Uterus (tissue), 4 donors: ENCODE measurements at places on chromosomes 1 and 21.

- no peak for DNase-seq
Observed at GRCh38 chr1:88877911-88878310, 13.5 kb downstream of the GTF2B start.

DNA sequence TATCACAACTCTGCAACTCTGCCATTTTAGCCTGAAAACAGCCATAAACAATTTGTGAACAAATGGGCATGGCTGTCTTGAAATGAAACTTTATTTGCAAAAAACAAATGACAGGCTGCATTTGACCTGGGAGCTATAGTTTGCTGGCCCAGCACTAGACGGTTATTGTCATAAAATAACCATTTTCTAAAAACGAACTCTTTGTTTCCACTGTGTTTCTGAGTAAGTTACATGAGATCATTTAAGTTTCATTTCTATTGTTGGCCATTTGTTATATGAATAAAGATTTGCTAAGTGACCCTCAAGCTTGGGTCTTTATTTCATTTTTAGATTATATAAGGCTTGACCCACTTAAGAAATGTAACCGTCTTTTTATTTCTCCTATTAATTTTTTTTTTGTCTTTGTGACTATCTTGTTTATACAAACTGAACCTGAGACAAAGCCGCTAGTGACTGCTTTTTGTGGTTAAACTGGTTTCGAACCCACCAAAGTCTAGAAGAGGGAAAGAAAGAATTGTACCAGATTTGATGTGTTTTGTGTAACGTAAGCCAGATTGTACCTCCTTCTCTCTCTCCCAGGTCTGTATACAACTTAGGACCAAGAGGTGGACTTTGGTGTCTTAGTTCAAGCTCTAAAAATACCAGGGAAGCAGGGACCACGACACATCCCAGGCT, 12.9 kb upstream of the KCNJ15 start:
- no peak for DNase-seq

DNA sequence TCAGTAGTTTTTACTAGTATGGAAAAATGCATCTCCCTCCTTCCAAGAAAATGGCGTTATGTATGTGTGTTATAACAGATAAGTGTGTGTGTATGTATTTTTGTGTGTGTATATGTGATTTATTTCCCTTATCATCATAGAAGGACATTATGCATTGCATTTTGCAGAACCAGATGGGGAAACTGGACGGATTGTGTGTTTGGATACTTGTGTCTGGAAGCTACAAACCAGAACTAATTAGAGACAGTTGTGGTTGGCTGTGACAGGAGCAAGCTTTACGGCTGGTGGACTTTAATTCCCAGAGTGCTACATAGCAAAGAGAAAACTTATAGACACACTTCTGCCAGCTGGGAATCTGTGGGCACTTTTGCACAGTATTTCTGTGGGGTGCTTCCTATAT, 162.5 kb downstream of the RWDD3 start:
- no peak for DNase-seq

GRCh38 chr1:56180520-56181190, 398.7 kb downstream of the PLPP3 start:
- DNase-seq = no peak

DNA sequence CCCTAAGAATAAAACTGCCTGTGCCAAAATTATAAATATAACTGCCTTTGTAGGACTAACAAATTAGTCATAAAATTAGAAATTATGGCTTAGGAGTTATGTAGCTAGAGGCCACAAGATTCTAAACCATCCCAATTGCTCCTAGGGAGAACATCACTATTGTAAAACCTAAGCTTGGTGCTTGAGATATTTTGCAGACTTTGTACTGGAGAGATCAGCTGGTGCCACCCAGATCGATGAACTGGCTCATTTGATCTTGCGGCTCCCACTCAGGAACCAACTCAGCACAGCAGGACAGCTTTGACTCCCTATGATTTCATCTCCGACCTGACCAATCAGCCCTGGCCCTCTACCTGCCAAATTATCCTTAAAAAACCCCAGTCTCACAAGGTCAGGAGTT, 30.6 kb downstream of the HHAT start:
- no peak for DNase-seq

DNA sequence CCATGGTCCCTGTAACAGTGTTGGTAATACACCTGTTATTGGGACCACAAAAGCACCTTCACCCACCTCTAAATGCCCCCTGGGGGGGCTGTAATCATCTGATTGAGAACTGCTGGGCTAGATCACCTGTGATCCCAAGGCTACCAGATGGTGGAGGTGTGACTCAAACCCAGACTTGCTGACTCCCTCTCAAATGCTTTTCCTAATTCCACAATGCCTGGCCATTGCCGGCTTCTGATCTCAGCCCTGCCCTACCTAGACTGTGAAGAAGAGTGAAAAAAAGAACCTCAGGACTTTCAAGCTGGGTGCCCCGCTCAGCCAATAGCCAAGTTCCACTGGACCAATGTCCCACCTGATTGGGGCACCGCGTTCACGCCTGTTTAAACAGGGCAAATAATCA, 9.6 kb downstream of the TMEM9 start:
- no peak for DNase-seq

DNA sequence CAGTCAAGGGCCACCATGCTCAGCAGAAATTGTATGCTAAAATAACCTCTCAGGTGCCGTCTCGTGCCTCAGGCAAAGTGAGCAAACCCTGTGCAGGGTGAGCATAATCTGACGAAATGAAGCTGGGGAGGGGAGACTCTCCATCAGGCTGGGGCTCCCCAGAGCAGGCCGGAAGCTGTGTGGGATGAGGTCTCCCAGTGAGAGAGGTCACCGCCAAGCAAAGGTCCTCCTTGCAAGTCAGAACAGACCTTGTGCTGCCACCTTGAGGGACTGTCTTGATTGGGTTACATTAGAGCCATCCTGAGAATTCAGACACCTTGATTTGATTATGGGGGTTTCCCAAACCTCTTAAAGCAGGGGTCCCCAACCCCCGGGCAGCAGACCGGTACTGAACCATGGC, 64.2 kb downstream of the ZNF684 start:
- DNase-seq = no peak

- no peak for DNase-seq
Observed at GRCh38 chr1:168783458-168784210, 54.6 kb upstream of the DPT start.

DNA sequence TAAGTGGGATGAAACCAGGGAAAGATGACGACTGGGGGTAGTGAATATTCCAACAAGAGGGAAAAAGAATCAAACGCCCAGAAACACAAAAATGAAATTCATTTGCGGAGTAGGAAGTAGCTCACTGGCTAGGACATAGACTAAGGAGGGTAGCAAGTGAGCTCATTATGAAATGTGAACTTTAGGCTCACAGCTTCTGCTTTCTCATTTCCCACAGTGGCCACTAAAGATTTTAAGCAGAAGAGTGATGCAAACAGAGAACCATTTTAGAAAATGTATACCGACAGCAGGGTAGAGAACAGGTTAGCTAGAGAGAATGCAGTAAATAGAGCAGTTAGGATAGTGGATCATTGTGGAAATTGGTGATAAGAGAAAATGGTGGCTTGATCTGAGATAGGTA, 3.5 kb downstream of the CD48 start:
- DNase-seq = no peak

DNA sequence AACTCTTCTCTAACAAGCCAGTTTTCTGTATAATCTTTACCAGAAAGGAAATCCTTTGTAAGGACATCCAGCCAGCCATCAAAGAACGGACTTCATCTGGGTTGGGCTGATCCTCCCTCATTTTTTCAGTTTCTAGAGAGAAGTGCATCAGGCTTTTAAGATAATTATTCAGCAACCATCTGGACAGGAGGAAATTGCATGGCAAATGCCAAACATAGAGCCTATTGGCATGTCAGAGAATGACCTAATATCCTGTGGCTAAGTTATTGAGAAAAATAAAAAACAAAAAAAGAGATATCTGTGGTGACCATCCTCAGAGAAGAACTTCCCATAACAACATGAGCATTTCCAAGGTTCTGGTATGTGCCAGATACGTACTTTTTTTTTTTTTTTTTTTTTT, 74.9 kb upstream of the BEND5 start:
- DNase-seq = no peak

DNA sequence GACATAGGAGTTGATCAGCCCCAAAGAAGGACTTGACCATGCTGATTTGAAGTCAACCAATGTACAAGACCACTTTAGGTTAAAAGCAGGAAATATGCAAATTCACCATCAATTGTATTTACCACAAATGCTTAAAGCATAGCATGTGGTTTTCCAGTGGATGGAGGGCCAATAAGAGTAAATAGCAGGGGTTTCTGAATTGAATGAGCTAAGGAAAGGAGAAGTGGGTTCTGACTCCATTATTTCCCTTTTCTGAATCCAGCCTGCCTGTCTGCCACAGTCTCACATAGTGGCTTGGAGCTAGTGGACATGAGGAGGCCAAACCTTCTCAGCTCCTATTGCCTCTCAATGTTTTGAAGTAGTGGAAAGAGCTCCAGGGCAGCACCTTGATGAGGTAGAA, 7.2 kb upstream of the TNFSF18 start:
- DNase-seq = no peak

- no peak for DNase-seq
Observed at GRCh38 chr1:220315070-220315839, 43.0 kb upstream of the RAB3GAP2 start.

GRCh38 chr1:229440851-229441537, 7.1 kb upstream of the ACTA1 start:
- no peak for DNase-seq

GRCh38 chr1:15070145-15070748, 83.3 kb upstream of the TMEM51 start:
- DNase-seq = no peak

GRCh38 chr1:230091473-230092231, 24.6 kb downstream of the GALNT2 start:
- peak; percentile 3 for DNase-seq

GRCh38 chr1:152220166-152221163, 3.5 kb downstream of the HRNR start:
- DNase-seq = no peak

DNA sequence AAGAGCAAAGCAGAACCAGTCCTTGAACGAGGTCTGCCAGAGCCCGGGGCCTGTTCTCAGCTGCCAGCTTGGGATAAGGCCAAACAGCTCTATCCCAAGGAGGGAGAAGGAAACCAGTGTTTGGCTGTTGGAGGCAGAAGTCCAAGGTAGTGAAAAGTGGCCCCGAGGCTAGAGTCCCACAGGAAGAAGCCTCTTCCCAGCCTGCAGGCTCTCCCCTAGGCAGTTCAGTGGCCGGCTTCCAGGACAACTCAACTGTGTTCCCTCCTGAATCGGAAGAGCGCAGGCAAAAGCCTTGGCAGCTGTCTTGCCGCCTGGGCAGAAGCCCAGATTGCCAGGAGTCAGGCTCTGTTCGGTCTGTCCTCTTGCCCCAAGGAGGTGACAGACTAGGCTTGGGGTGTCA, 19.3 kb downstream of the QSOX1 start:
- peak; percentile 70 for DNase-seq

GRCh38 chr1:9201401-9202239, 33.0 kb upstream of the H6PD start:
- DNase-seq = peak; percentile 57

GRCh38 chr1:116258668-116259419, 114.2 kb upstream of the ATP1A1 start:
- no peak for DNase-seq

DNA sequence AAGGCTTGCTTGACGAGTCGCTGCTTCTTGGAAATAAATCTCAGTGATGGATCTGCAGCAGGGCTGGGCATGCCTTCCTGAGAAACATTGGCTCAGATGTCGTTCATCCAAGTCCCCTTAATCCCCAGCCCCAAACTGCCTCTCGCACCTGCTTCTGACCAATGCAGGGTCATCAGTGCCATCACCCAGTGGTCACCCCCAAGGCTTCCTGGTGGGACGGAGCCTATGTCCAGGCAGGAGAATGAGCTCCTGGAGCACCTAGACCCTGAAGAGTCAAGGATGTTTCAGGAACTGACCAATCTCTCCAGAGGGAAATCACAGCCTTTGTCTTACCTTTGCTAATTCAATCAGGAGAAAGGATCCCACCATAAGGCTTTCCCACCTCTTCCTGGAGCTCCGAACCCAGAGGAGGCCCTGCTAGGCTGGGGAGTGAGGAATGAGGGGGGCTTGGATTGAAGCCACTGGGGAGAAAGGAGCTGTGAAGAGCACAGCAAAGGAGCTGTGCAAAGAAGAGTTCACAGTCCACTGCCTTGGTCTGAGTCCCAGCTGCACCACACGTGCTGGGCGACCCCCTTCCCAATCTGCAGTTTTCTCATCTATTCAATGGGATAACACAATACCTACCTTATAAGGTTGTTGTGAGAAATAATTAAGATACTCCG, 416.1 kb downstream of the NPHP4 start:
- DNase-seq = no peak

DNA sequence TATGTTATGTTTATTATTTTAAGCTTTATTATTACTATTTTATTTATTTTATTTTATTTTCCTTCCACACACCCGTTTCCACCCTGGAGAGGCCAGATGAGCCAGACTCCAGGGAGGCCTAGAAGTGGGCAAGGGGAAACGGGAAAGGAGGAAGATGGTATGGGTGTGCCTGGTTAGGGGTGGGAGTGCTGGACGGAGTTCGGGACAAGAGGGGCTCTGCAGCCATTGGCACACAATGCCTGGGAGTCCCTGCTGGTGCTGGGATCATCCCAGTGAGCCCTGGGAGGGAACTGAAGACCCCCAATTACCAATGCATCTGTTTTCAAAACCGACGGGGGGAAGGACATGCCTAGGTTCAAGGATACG, 468 bp upstream of the MX1 start:
- DNase-seq = no peak

GRCh38 chr1:204002614-204003013, 70.3 kb upstream of the SOX13 start:
- DNase-seq = no peak

DNA sequence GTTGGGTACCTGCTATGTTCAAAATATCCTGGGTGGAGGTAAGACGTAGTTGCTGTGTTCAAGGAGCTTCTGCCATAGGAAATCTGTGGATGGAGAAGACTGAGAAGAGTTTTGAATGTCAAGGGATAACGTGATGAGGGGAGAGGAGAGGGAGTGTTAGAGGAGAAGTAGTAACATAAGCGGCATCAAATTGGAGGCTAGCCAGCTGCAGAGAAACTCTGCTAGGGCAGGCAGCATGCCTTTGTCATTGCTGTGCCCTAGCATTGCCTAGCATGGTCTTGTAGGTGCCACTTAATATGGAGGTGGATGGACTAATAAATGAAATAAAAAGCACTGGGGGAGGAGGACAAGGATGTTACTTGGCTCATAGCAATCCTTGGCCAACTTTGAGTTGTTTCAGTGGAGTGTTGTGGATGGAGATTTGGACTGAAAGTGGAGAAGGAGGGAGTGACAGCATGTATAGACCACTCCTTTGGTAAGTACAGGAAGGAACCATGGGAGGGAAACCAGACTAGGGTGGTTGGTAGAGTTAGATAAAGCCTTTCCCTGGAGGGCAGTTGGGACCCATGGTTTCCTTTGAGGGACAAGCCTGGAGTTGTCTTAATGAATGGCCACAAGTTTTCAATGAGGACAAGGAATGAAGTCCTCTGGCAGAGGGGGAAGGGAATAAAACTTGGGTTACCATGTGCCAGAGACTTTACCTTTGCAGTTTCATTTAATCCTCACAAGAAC, 6.3 kb downstream of the VANGL1 start:
- DNase-seq = no peak

GRCh38 chr1:84385347-84385746, 12.9 kb upstream of the DNASE2B start:
- no peak for DNase-seq

- no peak for DNase-seq
Observed at GRCh38 chr1:208531003-208531750, 287.0 kb upstream of the PLXNA2 start.
